NB4 (cell line): ENCODE measurements at places on chromosomes 2 and 18.
A peak's percentile ranks its signal among the peaks of the same experiment; 100 is the strongest.

DNA sequence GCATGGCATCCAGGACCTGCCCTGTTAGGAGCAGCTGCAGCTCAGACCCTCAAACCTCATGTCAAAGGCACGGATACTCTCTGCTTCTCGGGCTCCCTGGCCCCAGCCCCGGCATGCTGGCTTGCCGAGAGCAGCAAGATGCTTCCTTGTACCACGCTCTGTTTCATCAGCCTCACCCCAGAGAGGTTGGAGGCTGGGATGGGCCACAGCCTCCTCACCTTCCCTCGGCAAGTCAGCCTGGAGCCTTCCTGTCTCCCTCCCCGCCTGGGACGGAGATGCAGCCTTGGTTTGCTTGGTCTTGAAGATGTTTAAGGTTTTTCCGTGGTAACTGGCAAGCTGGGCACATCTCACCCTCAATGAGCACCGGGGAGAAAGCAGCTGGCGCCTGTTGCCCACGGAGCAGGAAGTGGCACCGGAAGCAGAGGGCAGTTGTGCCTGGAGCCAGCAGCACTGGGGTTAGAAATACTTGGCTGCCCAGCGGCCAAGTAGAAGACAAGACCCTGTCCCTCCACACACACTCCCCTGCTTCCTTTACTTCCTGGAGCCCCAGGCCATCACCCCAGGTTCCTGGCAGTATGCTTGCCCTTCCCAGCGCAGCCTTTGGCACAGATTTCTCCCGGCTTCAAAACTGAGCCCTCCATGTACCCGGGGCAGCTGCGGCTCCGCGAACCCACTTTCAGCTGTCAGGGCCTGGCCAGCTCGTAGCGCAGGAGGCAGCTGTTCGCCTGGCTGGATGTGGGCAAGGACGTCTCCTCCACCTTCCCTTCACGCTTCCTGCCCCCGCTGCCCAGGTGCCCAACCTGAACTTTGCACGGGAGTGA, 17.4 kb downstream of the FBLN7 start:
- DNase-seq = no peak

DNA sequence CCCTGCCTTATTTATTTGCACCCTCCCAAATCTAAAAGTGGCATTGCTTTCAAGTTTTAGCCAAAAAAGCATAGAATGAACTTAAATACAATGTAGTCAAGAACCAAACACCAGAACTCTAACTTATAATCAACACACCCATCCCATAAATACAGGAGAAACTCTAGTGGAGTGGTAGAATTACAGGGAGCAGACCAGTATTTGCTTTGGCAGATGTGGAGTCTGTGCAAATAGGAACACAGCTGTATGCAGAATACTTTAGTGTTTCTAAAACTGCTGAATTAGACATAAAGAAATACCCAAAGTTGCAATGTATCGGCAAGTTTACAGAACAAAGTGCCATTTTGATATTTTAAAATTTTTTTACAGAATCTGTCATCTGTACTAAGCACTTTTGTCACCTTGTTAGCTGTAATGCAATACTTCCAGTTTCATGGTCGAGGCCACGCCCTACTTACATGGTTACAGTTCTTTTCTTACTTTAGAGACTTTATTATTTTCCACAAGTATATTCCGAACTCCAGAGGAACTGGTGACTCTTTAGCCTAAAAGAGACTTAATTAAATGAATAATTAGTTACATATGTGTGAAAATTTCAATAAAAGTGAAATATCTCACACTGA, 23.7 kb upstream of the COL5A2 start:
- no peak for DNase-seq

DNA sequence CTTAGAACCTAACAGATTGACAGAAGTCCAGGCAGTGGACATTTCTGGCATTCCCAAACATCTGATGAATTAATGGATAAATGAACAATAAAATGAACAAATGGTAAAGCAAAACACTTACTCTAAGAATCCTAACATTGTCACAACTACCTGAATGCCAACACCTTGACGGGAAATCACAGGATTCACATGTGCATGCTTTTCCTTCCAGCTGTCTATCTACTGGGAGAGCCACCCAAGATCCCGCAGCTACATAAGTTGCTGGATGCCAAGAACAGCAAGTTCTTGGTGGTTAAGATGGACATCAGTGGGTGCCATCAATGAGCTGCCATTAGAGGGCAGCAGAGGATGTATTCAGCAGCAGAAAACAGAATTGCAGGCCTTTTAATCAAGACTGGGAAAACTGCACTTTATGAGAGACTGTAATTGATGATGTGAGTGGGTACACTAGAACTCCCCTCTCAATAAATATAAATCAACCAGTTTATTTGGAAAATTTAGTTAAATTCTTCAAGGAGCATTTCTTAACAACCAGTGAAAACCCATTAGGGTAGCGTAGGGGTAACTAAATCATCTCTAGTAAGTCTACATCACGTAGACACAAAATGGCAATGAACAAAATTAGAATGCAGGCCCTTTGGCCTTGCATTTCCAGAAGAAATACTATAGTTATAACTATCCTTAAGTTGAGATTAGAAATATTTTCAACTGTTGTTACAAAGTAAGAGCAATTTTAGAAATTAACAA, 45.6 kb downstream of the SESTD1 start:
- DNase-seq = peak; percentile 75

DNA sequence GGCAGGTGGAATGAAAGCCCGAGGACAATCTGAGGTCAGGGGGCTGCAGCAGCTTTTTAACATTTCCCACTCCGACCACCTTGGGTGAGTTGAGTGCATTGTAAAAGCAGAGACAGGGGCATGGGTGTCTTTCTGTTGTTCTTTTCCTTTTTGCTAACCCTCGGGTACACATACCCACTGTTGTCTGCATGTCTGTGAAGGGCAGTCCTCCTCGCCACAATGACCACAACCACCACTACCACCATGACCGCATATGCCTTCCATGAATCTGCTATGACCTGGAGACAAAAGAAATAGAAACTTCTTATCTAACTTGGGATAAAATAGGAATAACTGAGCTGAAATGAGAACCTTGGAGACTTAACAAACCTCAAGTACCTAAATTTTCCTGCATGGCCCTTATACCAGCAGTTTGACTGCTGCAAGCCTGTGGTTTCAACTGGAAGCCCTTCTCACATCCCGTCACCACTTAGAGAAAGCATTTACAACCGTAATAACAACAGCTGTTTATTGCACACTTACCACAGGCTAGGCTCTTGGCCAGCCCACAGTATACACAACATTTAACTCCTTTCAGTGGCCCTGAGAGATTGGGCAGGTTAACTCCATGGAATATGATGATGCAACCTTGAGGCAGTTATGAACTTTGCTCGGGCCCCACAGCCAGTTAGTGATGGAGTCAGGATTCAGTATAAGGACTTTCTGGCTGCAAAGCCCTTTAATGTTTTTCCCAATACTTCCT, 80.3 kb downstream of the GYPC start:
- DNase-seq = peak; percentile 75

DNA sequence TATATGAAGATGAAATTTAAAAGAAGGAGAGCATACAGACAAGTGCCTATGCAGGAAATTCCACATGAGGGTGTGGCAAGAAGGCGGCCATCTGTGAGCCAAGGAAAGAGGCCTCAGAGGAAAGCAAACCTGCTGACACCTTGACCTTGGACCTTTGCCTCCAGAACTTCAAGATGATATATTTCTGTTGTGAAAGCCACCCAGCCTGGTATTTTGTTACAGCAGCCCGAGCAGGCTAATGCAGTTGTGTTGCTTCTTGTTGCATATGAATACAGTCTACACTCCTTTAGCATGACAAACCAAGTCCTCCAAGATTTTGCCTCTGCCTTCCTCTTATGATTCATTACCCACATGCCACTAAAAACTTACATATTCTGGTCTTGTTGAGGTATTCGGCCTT, 374.8 kb upstream of the TRIB2 start:
- DNase-seq = no peak

DNA sequence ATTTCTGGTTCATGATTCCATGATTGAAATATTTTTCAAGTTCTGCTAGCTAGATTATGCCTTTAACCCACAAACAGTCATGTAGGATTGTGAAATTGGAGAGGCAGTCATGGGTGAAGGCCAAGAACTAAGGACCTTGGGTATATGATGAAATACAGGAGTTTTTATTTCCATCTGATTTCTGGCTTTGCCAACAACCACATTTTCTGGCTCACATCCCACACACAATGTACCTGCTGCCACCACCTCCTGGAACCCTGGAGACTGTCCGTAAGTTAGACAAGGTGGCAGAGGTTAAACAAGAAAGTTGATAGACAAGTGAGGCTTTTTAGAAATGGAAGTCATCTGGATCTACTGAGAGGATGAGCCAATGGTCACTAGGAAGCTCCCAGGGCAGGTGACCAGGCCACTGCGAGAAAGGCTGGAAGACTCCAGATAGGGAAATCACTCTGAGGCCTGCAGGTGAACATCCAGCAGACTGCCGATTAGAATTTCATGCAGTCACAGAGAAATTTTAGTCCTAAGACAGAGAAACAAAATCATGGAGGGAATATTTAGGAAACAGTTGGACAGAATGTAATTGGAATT, 402.0 kb downstream of the ALK start:
- no peak for DNase-seq

GRCh38 chr2:112314856-112315255, 39.5 kb downstream of the ZC3H6 start:
- no peak for DNase-seq

- no peak for DNase-seq
Observed at GRCh38 chr2:133293544-133294353, 274.5 kb downstream of the NCKAP5 start.

- no peak for DNase-seq
Observed at GRCh38 chr2:200993097-200993496, 29.6 kb upstream of the ORC2 start.

GRCh38 chr2:150428641-150429040, 58.8 kb downstream of the RND3 start:
- no peak for DNase-seq

- peak; percentile 61 for DNase-seq
Observed at GRCh38 chr18:76823587-76824011, 1.2 kb downstream of the ZNF236 start.

DNA sequence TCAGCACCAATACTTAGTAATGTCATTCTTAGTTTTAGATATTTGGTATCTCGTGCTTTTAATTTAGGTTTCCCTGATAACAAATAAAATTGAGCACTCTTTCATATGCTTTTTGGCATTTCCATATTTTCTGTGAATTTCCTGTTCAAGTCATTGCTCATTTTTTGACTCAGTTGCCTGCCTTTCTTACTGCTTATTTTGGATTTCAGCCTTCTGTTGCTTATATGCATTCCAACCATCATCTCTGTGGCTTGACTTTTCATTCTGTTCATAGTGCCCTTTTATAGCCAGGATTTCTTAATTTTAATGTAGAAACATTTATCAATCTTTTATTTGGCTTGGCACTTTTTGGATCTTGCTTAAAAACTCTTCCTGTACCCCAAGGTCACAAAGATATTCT, 14.5 kb upstream of the KIF3C start:
- DNase-seq = no peak

GRCh38 chr2:33123216-33123615, 176.5 kb downstream of the LTBP1 start:
- no peak for DNase-seq

GRCh38 chr2:24909555-24910177, 10.4 kb downstream of the ADCY3 start:
- no peak for DNase-seq

DNA sequence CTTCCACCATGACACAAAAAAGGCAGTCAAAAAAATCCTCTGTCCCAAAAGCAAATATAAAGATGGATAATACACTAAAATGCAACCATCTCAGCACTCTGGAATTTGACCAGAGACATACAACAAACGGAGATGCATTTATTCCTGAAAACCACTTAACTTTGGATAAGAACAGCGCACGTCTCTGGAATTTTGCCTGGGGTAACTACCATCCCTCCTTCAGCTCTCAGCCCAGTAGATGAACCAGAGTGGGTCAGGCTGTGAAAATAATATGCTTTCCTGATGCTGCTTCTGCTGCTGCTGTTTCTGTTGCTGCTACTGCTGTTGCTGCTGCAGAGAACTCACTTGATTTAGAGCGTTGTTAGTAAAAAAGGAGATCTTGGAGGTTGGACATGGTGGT, 133.8 kb upstream of the ACVR2A start:
- no peak for DNase-seq

DNA sequence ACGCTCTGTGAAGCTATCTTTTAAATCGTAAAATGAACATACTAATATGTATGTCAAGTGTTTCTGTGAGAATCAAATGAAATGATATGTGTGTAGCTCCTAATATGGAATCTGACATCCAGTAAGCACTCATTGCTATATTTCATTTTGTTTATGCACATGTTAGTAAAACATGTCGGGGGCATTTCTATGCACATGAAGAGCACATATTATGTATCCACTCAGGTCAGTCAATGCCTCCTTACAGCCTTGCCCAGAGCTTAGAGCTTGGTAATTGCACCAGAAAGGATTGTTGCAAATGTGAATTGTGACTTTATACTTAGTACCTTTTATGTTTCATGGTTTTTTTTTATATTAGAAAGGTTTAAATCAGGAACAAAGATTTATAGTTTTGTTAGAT, 463.7 kb upstream of the HNMT start:
- DNase-seq = no peak
